Transverse colon (tissue), 4 donors: ENCODE measurements at places on chromosomes 7 and 10. TPM values are rescaled to one million over a fixed set of nuclear protein-coding genes. Genes with fewer than 3 reads are reported as not detected.

DNA sequence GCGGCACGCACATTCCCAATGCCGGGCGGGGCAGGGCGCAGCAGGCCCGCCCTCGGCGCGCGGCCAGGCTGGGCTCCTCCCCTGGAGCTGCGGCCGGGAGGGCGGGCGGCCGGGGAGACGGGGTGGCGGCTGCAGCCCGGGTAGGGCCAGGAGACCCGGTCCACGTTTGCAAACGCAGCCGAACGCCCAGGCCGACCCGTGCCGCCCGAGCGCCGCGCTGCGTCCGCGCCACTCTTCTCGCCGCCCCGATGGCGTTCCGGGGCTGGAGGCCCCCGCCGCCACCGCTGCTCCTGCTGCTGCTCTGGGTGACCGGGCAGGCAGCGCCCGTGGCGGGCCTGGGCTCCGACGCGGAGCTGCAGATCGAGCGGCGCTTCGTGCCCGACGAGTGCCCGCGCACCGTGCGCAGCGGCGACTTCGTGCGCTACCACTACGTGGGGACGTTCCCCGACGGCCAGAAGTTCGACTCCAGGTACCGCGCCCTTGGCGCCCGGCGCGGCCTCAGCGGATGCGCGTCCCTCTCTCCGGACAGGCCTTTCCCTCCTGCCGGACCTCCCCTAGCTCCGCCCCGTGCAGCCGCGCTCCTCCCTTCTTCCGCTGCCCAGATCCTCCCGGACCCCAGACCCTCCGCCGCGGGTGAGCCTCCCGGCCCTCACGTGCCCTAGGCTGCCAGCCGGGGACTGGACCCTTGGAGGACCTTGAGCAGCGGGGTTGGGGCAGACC is at the start of gene FKBP9:
TSS of gene FKBP9 (plus strand) at position 115 of the 720 bp plus-strand sequence. CDS start at position 249, 134 bp downstream.
- peak; percentile 94 for DNase-seq

JCAD gene
- 13.0 TPM for total RNA-seq

DNA sequence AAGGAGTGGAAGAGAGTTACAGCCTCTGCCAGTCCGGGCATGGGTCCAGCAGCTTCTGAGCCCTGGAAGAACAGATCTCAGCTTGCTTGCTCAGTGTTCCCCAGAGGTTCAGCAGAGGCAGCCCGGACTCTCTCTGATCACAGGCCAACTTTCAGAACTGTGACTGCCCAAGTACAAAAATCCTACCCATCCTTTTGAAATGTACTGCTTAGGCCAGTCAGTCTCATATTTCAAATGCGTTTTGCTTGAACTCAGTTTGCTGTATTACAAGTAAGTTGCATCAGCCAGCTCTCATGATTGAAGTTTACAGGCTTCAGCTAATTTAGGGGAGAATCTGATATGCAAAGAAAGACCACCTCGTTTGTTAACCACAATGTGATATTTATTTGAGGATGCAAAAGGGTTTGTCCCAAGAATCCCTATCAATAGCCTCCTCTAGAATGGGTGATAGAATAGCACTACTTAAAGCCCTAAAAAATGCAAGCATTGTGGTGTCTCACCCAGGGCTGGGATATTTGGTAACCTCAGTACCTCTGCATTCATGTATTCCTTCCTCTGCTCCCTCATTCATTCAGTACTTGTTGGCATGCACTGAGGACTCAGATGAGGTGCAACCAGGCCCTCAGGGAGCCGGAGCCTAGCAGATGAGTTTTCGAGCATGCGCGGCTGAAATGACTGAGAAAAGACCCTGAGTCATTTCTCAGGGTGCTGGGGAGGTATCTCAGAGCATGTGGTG is 7.0 kb downstream of the AIMP2 start:
- DNase-seq, result peak; percentile 41

FFAR4 gene
- 14.9 TPM for total RNA-seq

GRCh38 chr7:121901026-121901425 is 28.1 kb downstream of the PTPRZ1 start:
- DNase-seq, result no peak

GRCh38 chr7:43470110-43470509 is 112.8 kb upstream of the STK17A start:
- no peak for DNase-seq

- no peak for DNase-seq
Measured at GRCh38 chr10:26463986-26464385, 25.8 kb downstream of the APBB1IP start.

ZP3 gene
- total RNA-seq, result not detected

GRCh38 chr10:98257198-98257597 is 10.8 kb downstream of the LOXL4 start:
- no peak for DNase-seq

- DNase-seq, result no peak
Measured at GRCh38 chr7:36013246-36014014, 139.6 kb upstream of the EEPD1 start.

- no peak for DNase-seq
Measured at GRCh38 chr7:47605816-47606575, 24.1 kb upstream of the TNS3 start.

DNA sequence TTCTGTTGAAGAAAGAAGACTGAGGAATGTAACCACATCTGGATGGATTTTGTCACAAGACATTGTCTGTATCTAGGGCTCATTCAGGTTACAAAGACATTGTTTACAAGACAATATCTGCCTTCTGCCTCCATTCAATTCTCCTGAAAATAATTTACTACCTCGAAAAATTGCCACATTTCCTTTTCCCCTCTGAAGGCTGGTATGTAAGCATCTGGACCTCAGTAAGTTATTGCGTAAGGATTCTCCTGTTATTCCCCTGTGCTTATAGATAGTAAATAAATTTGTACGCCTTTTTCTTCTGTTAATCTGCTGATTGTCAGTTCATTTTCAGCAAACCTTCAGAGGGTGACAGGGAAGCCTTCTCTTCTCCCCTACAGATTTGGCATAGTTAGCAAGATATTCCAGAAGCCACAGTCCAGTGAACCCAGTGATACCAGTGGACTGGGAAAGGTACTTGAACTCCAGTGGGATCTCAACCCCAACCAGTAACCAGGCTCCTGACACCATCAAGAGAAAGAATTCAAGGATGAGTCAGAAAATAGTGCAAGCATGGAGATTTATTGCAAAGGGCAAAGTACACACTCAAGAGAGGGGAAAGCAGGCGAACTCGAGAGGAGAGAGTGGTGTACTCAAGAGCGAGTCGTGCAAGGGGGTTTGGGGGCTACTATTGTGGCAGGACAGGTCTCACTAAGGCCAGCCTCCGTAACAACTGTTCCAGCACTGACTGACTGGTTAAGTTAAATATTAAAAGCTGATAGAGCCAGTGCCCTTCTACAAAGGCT is 706.9 kb upstream of the GHITM start:
- no peak for DNase-seq

TMEM120A gene
- total RNA-seq, result 86.3 TPM

VSTM4 gene
- 6.0 TPM for total RNA-seq

SFTPA1 gene
- total RNA-seq, result not detected

DNA sequence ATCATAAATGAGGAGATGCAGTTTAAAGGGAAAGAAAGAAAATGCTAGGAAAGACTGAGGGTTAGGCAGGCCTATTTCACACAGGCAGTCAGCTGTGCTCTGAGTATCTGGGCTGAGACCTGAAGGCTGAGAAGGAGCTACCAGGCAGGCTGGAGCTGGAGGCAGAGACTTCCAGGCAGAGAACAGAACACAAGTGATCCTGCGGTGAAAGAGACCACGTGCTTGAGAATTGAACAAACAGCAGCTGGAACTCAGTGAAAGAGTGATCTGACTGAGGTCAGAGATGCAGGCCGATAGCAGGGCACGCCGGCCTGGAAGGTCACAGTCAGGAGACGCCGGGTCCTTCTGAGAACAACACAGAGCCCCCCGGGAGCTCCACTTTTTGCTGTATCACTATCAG is 147.8 kb downstream of the ADAM12 start:
- DNase-seq, result no peak

ACBD7 gene
- not detected for total RNA-seq

DNA sequence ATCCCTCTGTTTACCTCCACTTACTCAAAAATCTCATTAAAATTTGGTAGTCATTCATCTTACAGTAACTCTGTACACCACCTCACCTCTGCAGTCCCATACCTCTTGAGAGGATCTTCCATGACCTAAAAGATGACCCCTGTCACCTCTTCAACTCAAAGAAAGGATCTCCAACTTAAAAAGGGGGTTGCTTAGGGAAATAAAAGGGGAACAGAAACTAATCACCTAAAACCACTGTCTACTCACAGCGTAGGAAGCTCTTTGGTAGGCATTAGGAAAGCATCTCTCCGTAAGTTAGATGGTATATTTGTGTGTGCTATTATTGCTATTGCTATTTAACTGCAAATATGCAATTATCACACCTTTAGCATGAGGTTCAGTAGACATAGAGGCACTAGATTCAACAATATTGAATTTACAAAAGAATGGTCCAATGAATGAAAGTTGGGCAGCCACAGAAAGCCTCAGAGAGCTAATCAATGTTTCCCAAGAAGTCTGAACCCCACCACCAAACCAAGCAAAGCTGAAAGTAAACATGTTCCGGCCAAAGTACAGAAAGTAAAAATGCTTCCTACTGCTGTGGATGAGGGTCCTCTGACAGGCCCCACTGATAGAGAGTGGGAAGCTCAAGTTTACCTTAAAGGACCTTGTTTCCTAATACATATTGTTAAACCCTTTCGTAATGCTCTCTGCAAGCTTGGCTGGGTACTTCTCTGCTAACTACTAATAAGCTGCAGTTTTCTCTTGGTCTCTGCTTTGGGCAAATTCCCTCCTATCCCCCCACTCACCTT is 105.8 kb downstream of the GRM8 start:
- no peak for DNase-seq

DNA sequence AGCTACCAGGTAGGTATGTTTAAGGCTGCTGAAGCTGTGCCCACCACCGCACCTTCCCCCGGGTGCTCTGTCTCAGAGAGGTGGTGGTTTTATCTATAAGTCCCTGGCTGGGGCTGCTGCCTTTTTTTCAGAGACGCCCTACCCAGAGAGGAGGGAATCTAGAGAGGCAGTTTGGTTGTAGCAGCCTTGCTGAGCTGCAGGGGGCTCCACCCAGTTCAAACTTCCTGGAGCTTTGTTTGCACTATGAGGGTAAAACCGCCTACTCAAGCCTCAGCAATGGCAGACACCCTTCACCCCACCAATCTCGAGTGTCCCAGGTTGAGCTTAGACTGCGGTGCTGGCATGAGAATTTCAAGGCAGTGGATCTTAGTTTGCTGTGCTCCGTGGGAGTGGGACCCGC is 43.6 kb upstream of the CYP2C18 start:
- DNase-seq, result no peak

GRCh38 chr10:89431977-89432376 is 17.6 kb downstream of the IFIT5 start:
- DNase-seq, result no peak

MLXIPL gene
- 106 TPM for total RNA-seq

CYP26C1 gene
- not detected for total RNA-seq

DNA sequence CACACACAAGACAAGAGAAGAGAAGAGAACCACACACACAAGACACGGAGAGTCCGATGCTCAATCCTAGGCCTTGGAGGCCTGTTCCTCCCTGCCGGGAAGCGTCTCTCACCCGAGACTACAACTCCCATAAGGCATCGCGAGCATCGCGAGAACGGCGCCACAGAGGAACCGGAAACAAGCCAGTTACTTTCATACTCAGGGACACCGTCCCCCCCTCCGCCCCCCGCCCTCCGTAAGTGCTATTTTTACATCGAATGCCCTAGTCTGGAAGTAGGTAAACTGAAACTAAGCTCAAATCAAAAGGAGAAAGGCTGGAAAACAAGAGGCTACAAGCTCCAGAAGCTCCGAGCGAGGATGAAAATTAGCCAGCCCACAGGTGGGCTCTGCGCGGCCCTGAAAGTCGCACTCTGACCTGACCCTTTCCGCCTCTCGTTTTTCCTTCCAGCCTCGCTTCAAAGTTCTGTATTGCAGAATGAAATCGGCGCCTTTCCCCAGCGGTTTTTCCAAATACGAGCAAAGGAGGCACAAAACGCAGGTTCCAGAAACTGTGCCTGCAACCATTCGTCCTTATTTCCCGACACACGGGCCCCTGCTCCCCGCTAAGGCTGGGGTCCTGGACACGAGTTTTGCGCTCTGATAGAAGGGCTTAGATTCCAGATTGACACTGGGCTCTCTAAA is 11.5 kb upstream of the DNAJC12 start:
- peak; percentile 97 for DNase-seq

DNA sequence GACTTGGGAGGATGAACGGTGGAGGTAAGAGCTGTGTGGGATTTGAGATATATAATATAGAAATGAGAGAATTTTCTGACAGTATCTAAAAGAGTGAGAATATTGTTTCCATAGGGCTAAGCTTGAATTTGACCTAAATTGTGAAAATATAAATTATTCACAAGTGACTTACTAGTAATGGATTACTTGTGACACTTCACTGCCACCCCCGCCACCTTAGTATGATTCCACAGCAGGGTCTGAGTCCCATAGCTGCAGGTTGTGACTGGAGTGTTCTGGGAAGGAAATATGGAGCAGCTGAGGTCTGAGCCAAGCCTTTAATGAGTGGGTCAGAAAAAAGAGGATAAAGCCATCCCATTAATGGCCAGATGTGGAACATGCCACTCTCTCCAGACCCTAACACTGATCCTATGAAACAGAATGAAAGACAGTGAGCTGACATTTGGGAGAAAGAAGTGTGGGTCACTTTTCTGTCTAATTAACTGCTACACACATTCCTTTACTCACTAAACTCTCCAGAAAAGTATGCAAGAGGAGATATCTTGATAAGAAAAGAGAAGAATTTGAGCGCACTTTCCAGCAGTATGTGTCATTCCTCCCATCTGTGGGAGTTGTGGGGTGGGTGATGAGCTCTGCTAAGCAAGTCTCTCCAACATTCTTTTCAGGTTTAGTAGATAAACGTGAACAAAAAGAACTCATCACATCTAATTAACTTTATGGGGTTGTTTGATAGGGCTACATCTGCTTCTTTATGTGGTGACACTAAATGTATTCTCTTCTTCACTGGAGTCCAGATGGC is 1193.4 kb downstream of the SORCS3 start:
- no peak for DNase-seq

DNA sequence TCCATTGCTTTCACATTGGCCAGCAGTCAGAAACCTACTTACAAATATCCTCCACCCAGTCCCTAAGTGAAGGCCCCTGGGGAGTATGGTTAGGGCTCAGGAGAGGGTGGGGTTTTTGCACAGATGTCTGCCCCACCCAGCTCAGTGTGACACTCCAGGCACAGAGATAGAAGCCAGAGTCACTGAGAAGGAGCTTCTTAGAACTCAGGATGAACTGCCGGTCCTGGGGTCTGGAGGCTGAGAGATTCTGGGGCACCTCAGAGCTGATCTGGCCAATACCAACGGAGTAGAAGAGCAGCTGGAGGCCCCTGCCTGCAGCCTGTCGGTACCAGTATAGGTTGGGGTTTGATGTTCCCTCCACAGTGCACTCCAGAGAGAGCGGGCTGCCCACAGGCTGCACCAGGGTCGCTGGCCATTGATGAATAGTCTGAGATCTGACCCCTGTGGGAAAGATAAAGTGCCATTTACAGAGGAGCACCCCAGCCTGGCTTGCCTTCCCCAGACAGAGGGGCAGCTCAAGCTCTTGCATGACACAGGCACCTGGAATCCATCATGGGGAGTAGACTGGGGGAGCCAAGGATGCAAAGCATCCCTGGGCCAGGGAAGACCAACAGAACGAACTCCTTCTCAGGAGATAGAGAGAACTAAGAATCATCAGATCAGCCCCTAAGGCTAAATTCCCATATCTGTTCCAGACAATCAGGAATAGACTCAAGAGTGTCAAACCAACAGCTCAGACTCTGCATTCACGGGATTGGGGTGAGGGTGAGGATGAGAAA is 41.9 kb downstream of the PRSS2 start:
- DNase-seq, result no peak

- DNase-seq, result no peak
Measured at GRCh38 chr10:26637521-26638275, 59.8 kb upstream of the PDSS1 start.

- no peak for DNase-seq
Measured at GRCh38 chr7:129836983-129837382, 115.8 kb downstream of the UBE2H start.

STK31 gene
- 0.95 TPM for total RNA-seq

GRCh38 chr7:105244594-105244993 is 144.1 kb downstream of the SRPK2 start:
- DNase-seq, result no peak
